NCI-H1694 (cell line): ENCODE measurements at places on chromosomes 3 and 15.

DNA sequence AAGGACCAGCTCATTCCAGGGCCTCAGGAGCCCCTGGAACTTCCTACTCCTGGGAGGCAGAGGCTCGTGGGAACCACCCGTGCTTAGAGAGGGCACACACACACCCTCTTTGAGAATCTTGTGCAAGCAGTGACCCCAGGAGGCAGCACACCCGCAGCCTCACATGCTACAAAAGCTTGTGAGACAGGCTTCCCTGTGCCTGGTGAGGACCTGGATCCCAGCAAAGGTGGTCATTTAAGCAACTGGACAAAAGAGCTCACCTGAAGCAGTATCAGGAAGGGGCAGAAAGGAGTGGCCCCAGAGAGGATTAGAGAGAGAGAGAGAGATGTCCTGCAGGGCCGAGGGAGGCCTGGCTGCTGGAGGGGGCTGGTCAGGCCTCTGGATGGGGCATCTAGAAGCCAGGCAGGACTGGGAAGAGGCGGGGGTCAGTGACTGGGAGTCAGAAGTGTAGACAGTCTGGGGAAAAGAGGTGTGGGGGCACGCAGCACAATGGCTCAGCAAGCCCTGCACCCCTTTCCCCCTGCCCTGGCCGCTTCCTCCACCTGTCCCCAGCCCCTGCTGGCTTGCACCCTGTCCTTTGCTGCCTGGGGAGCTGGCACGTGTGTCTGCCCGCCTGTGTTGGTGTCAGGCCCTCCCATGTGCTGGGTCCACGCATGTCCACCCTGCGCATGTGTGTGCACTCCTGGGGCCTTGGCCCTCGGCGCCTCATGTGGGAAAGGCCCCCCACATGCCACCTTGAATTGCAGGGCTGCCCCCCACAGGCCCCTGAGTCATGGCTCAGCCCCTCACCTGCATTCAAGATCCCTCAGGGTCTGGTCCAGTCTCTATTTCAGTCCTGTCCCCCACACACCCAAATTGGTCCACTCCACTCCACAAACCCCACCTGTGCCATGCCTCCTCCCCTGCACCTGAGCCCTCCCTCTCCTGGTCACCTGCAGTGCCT is 36.9 kb downstream of the TSPAN3 start:
- DNase-seq = no peak

GRCh38 chr3:44894485-44894884 is 20.1 kb downstream of the TGM4 start:
- no peak for DNase-seq

GRCh38 chr15:27231811-27232210 is 260.8 kb downstream of the GABRG3 start:
- no peak for DNase-seq

DNA sequence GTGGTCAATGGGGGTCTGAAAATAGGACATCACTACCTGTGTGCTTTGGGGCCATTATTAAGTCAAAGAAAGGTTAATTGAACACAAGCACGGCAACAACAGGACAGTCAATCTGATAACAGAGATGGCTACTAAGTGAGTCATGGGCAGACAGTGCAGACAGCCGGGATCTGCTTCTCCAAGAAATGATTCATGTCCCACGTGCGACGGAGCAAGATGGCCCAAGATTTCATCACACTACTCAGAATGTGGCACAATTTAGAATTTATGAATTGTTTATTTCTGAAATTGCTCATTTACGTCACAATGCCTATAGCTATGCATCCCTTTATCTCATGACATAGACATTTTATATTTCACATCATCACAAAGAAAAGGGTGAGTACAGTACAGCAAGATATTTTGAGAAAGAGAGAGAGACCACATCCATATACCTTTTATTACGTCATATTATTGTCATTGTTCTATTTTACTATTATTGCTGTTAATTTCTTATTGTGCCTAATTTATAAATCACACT is 770.6 kb upstream of the NR2F2 start:
- no peak for DNase-seq

- peak; percentile 14 for DNase-seq
These were observed at the start of gene IL17RD for GRCh38 chr3:57164657-57165573. Gene IL17RD (minus strand): TSS chr3:57165353. CDS start chr3:57165286, 67 bp downstream.

- DNase-seq = no peak
These were observed 80.6 kb downstream of the CCR1 start for GRCh38 chr3:46127503-46127902.

DNA sequence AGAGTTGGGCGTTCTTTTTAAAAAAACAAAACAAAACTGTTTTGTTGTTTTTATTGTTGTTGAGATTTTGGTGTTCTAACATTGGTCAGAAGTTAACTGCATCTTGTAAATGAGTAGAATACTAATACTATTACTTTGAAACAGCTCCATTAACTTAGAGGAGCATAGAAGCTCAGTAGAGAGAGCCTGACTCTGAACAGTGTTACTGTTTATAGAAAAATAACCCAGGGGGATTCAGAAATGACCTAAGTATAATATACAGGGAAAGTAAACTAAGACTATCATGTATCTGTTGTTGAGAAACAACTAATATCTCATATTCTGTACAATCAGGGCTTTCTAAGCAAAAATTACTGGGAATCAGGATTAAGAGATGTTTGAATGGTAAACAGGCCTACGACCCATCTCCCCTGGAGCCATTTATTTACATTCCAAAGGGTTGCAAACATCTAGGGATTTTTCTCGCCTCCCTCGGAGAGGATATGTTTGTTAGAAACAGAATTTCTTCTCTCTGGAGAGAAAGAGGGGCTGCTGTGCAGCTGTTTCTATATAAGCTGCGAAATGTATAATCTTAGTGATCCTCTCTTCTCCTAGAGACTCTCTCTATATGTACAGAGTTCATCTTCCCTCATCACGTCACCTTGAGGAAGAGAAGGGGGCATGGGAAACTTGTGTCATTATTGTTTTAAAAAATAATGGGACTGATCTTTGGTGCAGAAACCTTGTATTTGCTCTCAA is 827.5 kb upstream of the DPPA4 start:
- DNase-seq = no peak

DNA sequence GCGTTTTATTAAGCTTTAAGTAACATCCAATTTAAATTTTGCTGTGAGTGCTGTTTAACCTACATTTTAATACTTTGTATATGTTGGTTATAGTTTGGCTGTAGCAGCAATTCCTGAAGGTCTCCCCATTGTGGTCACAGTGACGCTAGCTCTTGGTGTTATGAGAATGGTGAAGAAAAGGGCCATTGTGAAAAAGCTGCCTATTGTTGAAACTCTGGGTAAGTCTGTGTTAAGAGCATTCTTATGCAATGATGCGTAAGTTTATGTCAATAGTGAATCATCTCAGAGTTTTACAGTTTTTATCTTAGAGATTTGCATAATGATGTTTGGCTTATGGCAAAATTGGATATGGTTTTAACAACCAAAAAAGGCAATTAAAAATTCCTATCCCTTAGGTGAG is 62.7 kb downstream of the ASTE1 start:
- DNase-seq = no peak

DNA sequence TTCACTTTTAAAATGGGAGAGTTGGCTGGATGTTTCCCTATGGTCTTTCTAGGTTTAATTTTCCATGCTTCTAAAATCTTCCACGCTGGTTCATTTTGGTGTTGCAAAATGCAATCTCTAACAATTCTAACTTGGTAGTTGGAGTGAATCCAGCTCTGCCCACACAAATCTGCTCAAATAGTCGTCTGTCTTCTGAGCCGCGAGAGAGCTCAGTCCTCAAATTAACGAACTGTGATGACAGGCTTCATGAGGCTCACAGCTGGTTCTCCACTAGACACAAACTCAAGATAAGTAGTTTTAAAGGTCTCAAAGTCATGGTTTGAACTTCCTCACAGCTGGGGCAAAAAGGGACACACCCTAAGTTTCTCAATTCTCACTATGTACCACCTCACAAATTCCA is 178.6 kb upstream of the LYSMD4 start:
- no peak for DNase-seq

DNA sequence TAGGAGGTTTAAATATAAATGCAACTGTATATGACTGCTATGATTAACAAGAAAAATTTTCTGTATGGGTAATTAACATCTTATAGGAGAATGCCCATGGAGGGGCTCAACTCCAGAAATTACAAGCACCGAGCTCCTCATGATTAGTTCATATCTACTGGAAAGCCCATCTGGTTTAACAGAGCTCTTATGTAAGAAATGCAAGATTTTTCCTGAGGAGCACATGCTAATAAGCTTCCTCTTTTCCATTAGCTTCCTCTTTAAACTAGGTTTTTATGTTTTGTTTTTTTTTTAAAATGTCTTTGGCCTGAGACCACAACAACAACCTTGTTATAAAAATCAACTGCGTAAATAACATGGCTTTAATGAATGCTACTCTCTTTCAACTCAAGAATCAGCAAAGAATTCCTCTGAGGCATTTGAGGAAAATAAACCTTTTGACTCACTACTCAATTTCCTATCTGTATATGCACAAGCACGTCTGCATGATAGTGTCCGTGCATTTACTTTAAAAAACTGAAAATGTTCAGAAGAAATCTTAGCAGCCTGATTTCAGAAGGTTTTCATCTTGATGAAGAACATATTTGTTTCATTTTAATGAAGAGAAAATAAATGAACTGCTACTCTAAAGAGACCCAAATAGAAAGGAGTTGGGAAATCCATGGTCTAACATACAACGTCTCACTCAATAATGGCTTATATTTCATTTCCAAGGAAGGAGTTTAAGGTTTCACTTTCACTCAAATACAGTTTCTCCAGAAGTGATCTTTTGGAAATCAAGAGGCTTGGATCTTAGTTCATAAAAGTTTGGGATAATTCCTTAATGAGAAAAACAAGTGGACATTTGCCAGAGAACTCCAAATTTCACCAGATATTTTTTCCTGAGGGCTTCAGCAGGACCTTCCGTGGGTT is 180.8 kb downstream of the KCNAB1 start:
- no peak for DNase-seq

- no peak for DNase-seq
These were observed 2.6 kb downstream of the GP5 start for GRCh38 chr3:194396539-194396858.

DNA sequence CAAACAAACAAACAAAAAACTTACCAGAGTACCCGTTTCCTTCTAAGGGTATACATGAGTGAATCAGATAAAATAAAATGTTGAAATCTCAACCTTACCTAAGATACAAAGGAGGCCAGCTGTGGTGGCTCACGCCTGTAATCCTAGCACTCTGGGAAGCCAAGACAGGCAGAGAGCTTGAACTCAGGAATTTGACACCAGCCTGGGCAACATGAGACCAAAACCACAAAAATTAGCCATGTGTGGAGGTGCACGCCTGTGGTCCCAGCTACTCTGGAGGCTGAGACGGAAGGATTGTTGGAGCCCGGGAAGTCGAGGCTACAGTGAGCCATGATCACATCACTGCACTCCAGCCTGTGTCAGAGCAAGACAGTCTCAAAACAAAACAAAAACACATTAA is 11.0 kb upstream of the FAM219B start:
- DNase-seq = no peak

GRCh38 chr3:133745981-133746711 is at the start of gene TF:
Gene TF (plus strand): TSS chr3:133746393. CDS start chr3:133746441, 48 bp downstream.
- DNase-seq = no peak

DNA sequence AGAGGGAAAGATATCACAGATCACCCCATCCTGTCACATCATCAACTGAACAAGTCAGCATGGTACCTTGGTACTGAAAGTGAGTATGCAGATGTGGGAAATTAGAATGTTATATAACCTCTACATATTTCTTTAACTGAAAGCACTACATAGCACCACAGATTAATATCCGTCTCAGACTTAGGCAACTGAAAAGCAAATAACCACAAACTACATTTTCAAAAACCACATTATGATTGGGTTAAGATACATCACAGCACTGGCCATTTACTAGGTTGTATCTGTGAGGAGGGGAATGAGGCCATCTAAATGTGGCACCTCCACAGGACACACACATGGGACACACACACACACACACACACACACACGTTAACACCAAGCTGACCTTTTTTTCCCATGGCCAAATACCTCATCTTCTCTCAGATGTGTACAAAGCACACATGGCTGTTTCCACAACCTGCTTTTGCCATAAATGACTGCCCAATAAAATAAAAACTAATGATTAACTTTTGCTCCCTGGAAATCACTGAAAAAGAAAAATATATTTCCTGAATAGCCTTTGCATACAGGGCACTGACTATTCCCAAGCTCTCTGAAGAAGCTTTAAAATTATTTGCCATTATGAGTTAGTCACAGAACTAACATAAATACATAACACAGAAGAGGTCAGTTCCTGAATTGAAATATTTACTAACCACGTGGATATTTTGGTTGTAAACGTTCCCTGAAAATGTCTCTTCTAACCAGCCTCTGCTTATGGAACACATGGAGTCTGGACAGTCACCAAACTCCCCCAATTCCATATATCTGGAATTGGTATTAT is 60.1 kb downstream of the SUMF1 start:
- DNase-seq = no peak

- no peak for DNase-seq
These were observed 798.3 kb downstream of the ROBO1 start for GRCh38 chr3:78969483-78969882.

DNA sequence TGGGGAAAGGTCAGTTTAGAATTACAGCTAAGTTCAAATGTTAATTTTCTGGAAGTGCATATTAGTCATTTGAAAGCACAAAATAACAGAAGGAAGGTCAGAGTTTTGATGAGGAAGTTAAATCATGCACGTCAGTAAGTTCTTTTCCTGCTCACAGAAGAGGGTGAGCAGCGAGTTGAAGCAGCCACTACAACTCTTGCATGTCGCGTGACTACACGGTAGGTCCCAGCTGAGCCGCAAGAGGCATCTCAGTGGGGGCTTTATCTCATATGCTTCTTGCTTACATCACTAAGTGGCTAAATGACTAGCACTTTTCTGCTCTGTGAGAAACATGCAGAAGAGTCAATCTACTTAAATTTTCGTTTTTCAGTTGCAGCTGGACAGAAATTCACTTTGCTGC is 21.3 kb upstream of the SEC62 start:
- no peak for DNase-seq

GRCh38 chr15:93645594-93645993 is 556.6 kb upstream of the RGMA start:
- no peak for DNase-seq

- DNase-seq = no peak
These were observed 339.8 kb downstream of the THSD4 start for GRCh38 chr15:71455107-71455506.

DNA sequence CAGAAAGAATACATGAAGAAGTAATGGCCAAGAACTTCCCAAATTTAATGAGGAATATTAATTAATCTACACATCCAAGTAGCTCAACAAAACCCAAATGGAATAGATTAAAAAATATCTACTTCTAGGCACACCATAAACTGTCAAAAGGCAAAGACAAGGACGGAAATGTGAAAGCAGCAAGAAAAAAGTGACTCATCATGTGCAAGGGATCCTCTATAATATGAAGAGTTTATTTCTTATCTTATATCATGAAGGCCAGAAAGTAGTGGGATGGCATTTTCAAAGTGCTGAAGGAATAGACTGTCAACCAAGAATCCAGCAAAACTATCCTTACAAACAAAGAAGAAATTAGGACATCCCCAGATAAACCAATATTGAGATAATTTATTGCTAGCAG is 73.9 kb upstream of the PRICKLE2 start:
- DNase-seq = no peak

GRCh38 chr3:68424796-68425460 is 507.4 kb downstream of the TAFA4 start:
- no peak for DNase-seq
